ENCODE measurements at places on chromosomes 7 and 10.

DNA sequence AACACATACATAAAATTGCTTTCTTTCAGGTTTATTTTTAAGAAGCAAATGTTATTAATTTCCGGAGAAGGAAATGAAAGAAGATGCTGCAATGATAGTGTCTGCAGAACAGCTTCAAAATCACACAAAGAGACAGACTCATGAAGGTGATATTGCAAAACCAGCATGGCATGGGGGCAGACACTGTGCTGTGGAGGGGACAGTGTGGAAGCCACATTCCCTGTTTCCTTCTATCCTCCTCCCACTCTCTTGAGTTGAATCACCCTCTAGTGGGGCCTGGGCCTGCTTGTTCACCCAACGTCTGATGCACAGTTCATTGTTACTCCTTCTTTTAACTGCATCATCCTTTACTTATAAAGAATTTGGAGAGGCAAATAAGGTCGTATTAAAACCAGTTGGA lies 104.0 kb upstream of the INSIG1 start:
- no peaks in the 10 kb centered on the region for H3K36me3 ChIP-seq
- no peaks in the 10 kb centered on the region for H3K4me1 ChIP-seq
- H3K27ac ChIP-seq, result no peak overlapping the region
- no peak overlapping the region for H3K4me3 ChIP-seq

- H3K4me3 ChIP-seq, result no peak overlapping the region
- no peak overlapping the region for H3K27ac ChIP-seq
- no peak for DNase-seq
- H3K27me3 ChIP-seq, result no peaks in the 10 kb centered on the region
- H3K4me1 ChIP-seq, result peaks cover 12% of the 10 kb centered on the region
Measured at GRCh38 chr7:130275826-130276297, 9.2 kb downstream of the CPA2 start.

DNA sequence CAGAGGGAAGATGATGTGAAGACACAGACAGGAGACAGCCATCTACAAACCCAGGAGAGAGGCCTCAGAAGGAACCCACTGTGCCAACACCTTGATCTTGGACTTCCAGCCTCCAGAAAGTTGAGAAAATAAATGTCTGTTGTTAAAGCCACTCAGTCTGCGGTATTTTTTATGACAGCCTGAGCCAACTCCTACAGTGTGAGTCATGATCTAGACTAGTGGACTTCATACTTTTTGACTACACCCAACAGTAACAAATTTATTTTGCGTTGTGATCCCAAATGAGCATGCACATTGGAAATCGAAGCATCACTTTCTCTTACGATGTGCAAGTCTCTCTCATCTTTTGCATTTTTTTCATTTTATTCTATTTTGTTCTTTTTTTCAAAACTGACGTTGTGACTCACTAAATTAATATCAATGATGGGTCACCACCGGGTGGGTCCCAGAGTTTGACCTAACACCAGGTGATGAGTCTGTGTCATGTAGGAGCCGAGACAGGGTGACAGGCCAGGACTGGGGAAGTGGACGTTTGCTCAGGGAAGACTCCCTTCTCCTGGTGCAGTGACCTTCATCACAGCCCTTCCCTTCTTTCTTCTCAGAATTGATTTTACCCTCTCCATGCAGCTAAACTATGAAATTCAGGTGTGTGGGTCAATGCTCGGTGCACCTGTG lies 28.9 kb downstream of the PHYH start:
- no peaks in the 10 kb centered on the region for H3K36me3 ChIP-seq
- H3K4me1 ChIP-seq, result no peaks in the 10 kb centered on the region
- DNase-seq, result no peak
- H3K27ac ChIP-seq, result peak overlapping the region; percentile 15

DNA sequence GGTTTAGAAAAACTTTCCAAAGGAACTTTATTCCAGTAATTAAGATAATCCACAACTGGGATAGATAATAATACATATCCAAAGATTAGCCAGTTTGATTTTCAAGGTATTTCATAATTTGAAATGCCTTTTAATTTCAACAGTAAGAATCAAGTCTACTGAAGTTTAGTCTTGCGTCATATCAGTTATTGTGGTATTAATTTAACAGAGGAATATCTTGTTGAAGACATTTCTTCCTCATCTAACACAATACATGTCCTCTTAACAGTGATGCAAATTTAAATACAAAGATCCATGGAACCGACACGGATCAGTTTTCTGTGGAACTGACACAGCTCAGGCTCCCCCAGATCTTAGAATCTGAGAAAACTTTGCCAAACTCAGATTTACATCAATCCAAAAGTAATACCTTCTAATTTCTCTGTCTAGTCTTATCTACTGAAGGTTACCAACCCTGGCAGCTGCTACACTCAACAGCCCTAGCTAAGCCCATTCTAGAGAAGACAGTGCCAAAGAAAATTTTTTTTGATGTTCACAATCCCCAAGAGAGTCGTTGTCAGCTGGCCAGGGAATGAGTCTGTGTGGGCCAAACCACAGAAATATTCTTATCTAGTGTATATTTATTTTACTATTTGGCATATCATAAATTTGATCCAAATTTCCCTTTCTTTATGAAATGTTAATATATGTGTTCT lies 365.2 kb upstream of the MEOX2 start:
- no peak overlapping the region for H3K4me3 ChIP-seq
- H3K4me1 ChIP-seq, result peaks cover 2% of the 10 kb centered on the region
- no peaks in the 10 kb centered on the region for H3K36me3 ChIP-seq
- no peaks in the 10 kb centered on the region for H3K27me3 ChIP-seq
- no peak for DNase-seq

- H3K4me1 ChIP-seq, result no peaks in the 10 kb centered on the region
- DNase-seq, result no peak
- no peak overlapping the region for H3K4me3 ChIP-seq
- no peak overlapping the region for H3K27ac ChIP-seq
Measured at GRCh38 chr10:129386415-129387257, 80.4 kb upstream of the MGMT start.

DNA sequence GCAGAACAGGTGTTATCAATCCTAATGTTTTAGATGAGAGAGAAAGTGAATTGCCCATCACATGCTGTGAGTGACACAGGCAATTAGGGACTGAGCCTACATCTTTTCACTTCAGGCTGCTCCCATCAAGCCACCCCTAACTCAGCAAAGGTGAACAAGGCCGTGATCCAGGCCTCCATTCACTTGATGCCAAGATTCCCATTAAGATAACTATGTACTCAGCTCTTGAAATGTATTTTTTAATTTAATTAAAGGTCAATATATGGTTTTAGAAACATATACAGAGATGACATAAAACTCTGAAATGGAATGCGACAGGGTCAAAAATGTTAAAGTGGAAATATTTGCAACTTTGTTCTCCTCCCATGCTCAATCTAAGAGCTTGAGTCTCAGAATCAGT lies 27.9 kb upstream of the UBE2H start:
- no peak for DNase-seq
- H3K27ac ChIP-seq, result no peak overlapping the region
- no peaks in the 10 kb centered on the region for H3K27me3 ChIP-seq
- H3K36me3 ChIP-seq, result no peaks in the 10 kb centered on the region
- no peaks in the 10 kb centered on the region for H3K4me1 ChIP-seq

- no peak overlapping the region for H3K4me3 ChIP-seq
- H3K4me1 ChIP-seq, result no peaks in the 10 kb centered on the region
- no peaks in the 10 kb centered on the region for H3K27me3 ChIP-seq
- H3K27ac ChIP-seq, result no peak overlapping the region
- no peak for DNase-seq
- no peaks in the 10 kb centered on the region for H3K36me3 ChIP-seq
Measured at GRCh38 chr10:32413513-32413912, 32.4 kb upstream of the CCDC7 start.

DNA sequence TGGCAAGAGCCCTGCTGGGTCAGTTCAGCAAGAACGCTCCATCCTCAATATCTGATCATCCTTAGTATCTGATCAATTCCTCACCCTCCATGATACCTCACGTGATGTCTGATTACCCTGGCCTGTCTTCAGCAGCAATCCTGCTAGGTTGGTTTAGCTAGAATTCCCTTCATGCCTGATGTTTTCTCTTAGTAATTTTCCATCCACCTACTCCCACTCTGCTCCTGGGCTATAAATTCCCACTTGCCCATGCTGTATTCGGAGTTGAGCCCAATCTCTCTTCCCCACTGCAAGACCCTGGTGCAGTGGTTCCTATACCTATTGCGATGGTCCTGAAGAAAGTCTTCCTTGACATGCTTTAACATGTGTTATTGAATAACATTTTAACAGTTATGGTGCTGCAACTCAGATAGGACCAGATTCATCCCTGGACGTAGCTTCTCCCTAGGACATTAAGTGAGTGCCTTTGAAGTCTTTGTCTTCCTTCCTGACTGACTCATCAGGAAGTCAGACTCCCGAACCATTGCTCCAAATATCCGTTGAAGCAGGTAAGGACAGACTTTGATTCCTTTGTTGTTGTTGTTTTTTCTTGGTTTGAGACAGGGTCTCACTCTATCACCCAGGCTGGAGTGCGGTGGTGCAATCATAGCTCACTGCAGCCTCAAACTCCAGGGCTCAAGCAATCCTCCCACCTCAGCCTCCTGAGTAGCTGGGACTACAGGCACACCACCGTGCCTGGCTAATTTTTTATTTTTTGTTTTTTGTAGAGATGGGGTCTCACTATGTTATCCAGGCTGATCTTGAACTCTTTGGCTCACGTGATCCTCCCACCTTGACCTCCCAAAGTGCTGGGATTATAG lies 29.4 kb upstream of the CLDN3 start:
- no peak for DNase-seq
- H3K36me3 ChIP-seq, result no peaks in the 10 kb centered on the region
- no peak overlapping the region for H3K4me3 ChIP-seq
- no peaks in the 10 kb centered on the region for H3K27me3 ChIP-seq

DNA sequence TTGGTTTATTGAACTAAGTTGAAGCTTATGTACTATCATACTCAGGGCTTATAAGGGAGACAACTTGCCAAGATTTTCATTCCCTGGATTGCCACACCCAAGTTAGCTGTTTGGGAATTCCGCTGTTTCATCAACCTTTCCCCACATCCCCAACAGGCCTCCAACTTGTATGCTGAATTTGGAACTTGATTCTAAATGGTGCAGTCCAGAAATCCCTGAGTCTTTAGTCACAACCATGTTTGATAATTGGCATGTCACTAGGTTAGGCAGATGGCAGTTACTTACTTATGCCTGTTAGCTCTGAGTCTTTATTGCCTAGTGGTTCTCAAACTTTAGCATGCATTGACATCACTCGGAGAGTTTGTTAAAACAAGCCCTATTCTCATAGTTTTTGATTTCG lies 135.4 kb upstream of the PRPS1L1 start:
- no peaks in the 10 kb centered on the region for H3K4me1 ChIP-seq
- H3K36me3 ChIP-seq, result no peaks in the 10 kb centered on the region
- no peak overlapping the region for H3K4me3 ChIP-seq
- DNase-seq, result no peak
